ENCODE measurements at places on chromosomes 6 and 20.
A peak's percentile ranks its signal among the peaks of the same experiment; 100 is the strongest.

- no peak for DNase-seq
These were observed 197.8 kb downstream of the OGFRL1 start for GRCh38 chr6:71486461-71486860.

DNA sequence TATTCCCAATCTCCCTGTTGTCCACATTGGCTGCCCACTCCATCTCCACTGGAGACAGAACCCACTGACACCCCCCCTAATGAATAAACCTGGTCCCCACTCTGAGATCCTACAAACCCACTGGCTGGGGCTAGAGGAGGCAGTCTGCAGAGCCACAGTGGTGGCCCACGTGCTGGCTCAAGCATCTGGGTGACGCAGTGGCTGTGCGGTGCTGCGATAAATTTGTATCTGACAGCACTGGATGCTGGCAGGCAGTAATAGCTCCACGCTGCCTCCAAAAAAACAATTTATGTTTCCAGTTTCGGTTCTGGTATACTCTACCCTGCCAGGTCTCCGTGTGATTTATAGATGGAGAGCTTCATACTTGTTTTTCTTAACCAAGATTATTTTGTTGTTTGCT lies 87.1 kb upstream of the SYNDIG1 start:
- DNase-seq, result no peak

GRCh38 chr20:14067603-14068002 lies 72.3 kb downstream of the MACROD2 start:
- no peak for DNase-seq

DNA sequence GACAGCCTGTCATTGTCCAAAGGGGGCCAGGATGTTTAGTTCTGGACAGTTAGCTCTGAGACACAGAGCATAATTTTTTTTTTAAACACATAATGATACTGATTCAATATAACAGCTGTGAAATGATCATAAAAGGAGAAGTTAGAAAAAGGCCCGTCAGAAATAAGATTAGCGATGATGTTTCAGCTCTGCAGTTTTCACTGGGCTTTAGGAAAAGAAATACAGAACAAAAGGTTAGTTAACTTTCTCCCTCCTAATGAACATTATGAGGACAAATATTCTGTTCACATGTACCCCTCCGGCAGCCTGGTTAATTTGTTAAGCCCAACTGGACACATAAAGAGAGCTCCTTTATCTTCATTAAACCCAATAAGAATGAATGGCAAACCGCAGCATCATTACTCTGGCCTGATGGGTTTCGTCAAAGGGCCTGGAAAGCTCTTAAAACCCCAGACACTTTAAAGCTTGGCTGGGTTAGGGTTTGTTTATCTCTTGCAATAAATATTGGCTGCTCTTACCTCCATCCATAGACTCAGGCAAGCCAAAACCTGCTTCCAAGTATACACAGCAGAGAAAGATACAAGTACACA lies 394.6 kb downstream of the KIF16B start:
- no peak for DNase-seq

DNA sequence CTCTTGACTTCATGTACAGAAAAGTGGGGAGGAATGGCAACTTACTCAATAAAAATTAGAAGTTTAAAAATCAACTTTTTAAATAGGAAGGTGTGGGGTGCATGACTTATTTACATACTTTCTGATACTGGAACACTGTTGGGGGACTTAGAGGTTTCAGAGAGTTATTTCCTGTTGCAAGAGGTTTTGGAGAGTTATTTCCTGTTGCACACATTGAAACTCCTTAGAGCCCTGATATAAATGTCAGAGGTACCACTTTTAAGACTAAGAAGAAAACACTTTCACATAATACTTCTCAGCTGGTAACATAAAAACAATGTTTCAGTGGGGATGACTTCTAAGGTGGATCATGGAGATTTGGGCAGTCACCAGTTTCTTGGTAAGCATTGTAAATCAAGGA lies 579.9 kb downstream of the MMUT start:
- DNase-seq, result no peak

DNA sequence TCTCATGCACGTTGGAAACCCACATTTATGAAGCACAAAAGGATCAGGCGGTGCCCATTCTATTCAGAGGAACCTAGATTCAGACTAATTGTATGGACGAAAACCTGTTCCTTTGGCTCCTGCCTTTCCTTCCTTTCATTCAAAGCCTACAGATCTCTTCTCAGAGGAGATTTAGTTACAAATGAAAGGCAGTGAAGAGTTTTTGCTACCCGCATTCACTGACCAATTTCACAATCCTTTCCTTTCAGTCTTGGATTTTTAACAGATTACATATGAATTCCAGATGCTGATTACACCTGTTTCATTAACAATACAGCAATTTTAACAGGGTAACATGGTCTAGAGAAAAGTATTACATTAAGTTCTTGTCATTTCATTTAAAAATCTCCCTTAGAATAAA lies 32.0 kb downstream of the TMEM242 start:
- no peak for DNase-seq

GRCh38 chr6:134512981-134513391 lies 195.1 kb upstream of the SGK1 start:
- no peak for DNase-seq

- no peak for DNase-seq
These were observed 369.4 kb upstream of the HS3ST5 start for GRCh38 chr6:114712129-114712662.

- DNase-seq, result no peak
These were observed 123.9 kb downstream of the GMPR start for GRCh38 chr6:16362296-16362695.

- peak; percentile 66 for DNase-seq
These were observed 44.7 kb downstream of the NFATC2 start for GRCh38 chr20:51497542-51498467.

DNA sequence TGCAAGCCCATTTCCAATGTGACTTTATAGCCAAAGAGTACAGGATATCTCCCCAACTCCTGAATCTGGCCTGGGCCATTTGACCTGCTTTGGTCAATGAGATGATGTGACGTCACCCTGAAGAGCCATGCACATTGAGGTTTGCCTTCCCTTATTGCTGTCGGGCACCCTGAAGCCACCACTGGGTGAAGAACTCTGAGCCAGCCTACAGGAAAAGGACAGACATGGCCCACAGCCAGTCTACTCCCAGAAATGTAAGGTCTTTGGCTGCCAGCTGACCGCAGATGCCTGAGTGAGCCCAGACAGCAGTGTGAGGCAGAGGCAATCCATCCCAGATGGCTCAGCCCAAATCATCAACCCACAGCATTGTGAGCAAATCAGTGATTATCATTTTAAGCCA lies 3.7 kb upstream of the SYNDIG1 start:
- no peak for DNase-seq

DNA sequence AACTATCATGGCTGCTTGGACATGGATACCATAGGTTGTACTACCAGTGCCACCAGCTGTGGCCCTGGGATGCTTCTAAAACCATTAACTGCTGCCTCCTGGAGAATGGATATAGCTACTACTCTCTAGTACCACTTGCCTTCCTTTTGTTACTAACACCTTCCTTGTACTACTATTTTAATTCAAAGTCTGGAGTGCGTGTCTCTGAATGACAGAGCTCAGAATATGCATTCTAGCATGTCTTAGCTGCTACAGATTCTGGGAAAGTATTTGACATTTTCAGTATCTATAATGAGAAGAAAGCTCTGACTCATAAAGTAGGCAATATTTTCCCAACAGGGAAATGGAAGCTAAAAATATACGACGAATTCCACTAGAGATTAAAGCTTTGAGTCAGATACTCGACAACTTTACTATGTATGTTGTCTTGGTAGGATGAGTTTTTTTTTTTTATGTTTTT lies 112.3 kb downstream of the PFDN4 start:
- DNase-seq, result no peak

GRCh38 chr6:149483849-149484655 lies 762 bp downstream of the ZC3H12D start:
- no peak for DNase-seq

DNA sequence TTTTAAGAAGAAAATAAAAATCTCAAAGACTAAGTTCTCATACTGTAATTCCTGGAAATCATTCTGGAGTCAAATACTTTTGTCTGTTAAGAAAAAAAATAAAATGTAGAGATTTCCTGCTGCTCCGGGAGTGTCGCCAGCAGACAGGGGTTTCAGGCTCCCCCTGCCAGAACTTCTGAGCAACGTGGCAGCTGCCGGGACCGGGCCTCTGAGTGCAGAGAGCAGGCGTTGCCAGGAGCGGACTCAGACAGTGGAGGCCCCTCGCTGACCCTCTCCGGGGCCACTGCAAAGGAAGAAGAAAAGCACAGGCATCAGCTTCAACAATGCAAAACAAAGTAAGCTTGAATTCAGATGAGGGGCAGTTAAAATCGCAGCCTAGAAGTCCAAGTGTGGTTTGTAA lies 95.5 kb downstream of the THBS2 start:
- no peak for DNase-seq

- no peak for DNase-seq
These were observed 99.3 kb upstream of the CITED2 start for GRCh38 chr6:139473731-139474130.

- no peak for DNase-seq
These were observed 102.2 kb upstream of the SASH1 start for GRCh38 chr6:148240461-148240840.

DNA sequence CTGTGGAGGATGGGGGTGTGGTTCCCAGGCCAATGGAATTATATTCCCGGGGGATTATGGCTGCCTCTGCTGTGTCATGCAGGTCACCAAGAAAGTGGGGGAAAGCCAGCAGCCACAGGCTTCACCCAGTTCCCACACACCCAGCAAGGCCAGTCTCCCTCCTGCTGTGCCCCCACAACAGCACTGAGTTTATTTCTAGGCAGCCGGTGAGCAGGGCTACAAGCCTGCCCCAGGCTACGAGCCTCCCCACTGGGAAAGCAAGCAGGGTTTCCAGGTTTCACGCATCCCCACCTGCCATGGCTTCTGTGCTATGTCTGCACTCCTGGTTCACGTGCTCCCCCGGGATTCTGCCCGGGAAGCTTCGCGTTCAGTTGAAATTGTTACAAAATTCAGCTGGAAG lies 72.6 kb downstream of the ERMARD start:
- DNase-seq, result no peak

- peak; percentile 21 for DNase-seq
These were observed at the start of gene SLC35F1 for GRCh38 chr6:117906958-117907600. TSS of gene SLC35F1 (plus strand) at chr6:117907264.

DNA sequence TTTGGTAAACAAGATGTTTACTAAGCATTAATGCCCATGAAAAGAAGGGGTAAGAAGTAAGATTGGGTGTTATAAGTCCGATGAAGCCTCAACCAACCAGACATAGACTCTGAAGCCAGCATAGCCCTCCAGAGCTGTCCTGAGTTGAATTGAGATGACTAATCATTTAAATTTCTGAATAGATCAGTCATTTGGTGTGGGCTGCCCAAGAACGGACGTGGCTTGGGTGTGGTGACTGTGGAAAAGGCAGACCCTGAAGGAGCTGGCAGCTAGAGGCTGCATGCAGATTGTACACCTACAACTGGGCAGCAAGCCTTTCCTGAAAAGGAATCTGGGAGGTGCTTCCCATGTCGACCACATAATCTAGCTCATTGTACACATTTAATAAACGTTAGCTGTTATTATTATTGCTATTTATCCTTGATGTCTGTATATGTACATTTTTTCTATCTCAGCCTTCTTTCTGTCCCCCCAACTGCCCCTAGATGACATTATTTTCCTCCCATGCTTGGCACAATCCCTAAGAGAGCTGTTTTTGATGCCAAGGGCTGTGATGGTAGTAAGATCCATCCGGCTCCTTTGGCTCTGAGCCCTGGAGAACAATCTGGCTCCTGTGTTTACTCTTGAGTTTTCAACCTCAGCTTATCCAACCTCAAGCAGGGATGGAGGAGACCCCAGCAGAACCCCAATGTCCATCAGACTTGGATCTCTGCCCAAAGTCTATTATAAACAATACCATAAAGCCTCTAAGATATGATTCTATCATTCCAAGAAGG lies 57.6 kb upstream of the JAG1 start:
- DNase-seq, result no peak

- no peak for DNase-seq
These were observed 10.2 kb downstream of the MYO6 start for GRCh38 chr6:75759207-75759606.

- peak; percentile 29 for DNase-seq
These were observed 16.1 kb upstream of the CCN6 start for GRCh38 chr6:112037783-112038216.

GRCh38 chr20:62596921-62597320 lies 45.4 kb upstream of the SLCO4A1 start:
- DNase-seq, result no peak

- DNase-seq, result no peak
These were observed 72.2 kb downstream of the SCAF8 start for GRCh38 chr6:154805288-154805911.

GRCh38 chr6:155443168-155443567 lies 12.5 kb downstream of the NOX3 start:
- DNase-seq, result no peak

GRCh38 chr20:57666106-57666833 lies 43.5 kb downstream of the PMEPA1 start:
- no peak for DNase-seq

Measured in T-helper 2 cell treated with Interferon-gamma antibody and Interleukin-4, amounts not matched to agents 5 μg/mL and 100 μg/mL, for 36 hours (primary cell).